GOT3 (cell line): ENCODE measurements at places on chromosomes 11 and 22.

DNA sequence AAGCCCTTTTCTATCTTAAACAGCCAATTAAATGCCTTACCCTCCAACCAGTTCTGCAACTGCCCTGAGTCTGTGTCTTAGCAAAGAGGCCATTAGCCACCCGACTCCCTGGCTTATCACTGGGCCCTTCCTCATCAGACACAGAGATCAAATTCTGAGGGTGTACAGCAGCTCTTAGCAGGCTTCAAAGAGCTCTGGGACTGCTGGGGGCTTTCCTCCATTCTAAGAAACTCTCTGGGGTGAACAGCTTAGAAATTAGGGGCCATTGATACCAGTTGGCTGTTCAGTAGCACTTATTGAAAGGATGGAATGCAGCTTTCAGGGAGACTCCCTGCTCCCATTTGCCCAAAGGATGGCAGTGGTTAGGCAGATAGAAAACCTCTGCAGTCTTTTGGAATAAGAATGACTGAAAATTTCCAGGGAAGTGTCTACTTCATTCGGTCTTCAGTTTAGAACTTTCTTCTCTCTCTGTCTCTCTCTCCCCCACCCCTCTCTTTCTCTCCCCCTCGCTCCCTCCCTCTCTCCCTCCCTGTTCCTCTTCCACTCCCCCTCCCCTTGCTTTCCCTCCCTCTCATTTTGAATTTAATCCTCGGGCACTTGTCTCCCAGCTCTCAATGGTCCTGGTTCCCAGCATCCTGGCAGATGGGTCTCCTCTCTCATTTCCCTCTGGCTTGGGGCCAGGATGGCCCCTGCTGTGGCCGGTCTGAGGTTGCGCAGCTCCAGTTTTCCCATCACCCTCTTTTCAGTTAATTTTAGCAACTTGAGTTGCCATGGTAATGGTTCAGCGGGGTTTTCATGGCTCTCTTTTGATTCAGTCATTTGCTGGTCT, 76.4 kb downstream of the COMMD9 start:
- DNase-seq: no peak

- DNase-seq: no peak
Observed at GRCh38 chr22:35582218-35582860, 34.8 kb downstream of the MB start.

GRCh38 chr11:62295504-62295903, 3.4 kb downstream of the SCGB1D4 start:
- no peak for DNase-seq

DNA sequence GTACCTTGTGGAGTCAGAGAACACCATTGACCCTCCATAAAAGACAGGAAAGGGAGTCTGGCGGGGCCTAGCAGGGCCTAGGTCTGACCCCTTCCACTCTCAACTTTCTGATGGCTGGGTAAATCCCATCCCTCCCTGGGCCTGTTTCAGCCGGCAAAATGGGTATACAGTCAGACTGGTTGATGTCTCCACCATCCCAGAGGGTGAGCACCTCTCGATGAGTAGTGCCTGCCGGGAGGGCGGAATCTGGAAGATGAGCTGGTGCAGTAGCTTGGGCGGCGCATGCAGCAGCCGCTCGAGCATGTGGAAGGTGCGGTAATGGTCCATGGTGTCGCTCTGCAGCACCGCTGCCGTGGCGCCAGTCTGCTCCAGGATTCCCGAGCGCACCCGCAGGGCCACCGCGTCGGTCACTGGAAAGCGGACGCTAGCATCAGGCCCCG, 528 bp downstream of the FIBP start:
- DNase-seq: no peak

DNA sequence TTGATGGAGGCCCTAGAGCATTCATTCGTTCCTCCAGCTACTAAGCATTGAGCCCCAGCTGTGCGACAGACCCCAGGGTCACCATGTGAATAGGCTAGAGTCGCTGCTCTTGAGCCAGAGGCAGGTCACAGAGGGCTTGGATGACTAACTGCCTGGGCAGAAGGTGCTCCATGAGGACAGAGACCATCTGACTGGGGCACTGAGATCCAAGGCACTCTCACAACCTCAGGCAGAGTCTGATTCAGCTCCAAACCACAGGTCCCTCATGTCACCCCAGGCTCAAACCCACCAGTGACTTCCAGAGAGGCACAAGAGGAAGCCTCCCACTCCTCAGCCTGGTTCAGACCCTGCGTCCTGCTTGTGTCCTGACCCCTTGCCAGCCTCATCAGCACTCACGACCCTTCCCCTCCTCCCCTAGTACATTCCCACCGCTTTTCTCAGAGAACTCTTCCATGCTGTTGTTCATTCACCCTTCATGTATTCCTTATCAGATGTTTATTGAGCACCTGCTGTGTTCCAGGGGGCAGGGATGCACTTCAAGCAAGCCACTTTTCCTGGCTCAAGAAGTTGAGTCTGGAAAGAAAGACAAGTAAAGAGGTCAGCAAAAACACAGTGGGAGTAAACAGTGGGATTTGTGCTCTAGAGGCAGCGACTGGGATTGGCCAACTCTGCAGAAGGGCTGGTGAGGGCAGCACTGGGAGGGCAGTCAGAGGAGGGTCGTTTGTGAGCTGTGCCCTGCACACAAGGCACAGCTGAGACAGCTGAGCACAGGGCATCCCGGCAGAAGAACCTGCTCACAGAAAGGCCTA, 9.3 kb downstream of the OAF start:
- no peak for DNase-seq

DNA sequence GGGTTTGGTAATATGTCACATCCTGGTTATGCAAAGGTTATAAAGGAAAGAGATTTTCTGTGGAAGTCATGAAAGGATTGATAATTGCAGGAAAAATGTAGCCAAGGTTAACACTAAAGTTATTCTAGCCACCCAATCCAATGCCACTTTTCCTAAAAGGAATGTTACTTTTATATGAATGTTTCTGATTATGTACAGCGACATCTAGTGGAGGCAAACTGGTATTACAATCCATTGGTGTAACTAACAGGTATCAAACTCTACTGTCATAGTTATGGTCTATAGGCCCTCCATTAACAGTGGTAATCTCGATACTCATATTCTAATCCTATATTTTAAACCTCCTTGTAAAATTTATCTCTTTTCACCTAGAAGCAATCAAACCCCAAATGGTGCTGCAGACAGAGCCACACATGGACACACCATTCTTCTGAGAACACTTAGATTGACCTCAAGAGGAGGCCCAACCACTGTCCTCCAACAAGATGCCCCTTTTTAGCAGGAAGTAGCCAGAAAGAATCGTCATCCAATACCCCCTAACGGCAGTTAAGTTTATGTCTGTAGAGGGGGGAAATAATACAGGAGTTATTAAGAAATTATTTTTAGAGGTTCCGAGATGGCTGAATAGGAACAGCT, 74.9 kb upstream of the RAG2 start:
- no peak for DNase-seq

DNA sequence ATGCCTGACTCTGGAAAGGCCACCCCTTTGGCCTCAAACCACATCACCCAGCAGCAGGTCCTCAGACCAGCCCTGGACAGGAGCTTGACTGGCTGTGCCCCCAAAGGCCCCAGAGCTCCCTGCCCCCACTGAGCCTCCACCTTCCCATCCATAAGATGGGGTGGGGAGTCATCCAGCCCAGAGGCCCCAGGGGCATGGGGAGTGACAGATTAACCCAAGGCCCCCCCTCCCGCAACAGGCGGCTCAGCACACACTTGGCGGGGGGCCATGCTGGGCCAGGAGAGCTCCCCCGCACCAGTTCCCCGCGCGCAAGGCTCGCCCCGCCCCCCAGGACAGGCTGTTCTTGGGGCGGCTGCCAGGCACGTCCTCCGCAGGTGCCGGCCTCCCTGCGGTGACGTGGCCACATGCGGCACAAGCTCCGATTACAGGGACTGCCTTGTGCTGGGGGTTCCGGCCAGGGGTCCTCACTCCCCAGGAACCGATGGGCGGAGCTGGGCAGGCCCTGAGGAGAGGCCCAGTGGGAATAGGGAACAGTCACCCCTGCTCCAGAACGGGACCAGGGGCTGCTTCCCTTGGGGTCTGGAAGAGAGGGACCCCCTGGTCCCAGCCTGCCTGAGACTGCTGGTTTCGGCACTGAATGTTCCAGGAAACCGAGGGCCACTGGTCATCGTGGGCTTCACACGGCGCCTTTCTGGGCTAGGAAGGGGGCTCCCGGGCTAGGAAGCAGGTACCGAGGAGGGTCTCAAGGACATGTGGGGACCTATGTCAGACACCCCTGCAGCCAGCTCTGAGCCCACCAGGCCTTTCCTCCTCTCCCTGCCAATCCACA, 5.1 kb upstream of the CDKN1C start:
- DNase-seq: no peak

DNA sequence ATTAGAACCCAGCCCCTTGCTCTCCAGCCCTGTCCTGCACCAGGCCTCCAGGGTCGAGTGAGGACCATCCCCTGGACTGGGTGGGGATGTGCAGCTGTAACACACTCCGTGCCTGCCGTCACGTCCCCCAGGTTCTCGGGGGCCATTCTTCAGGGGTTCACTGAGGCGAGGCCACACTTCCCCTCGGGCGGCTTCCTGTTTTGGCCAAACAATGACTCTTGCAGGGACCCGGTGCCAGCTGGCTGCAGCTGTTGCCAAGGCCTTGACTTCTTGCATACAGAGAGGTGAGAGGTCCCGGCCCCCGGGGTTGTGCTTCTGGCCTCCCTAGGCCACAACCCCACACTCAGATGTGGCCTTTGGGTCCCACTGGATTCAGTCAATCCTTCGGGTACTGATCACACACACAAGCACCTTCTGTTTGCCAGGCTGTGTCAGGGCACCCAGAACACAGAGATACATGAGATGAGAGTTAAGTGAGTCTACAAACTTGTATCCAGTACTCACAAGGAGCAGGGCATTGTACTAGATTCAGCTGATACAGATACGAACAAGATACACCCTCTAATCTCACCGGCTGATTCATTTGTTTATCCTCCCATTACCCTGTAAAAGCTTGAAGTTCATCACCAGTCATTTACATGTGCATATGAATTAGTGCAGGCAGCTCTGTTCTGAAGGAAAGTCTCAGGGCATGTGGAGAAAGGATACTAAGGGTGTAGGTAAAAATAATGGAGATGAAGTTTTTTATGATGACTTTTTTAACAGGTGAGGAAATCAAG, 32.9 kb downstream of the LRRC32 start:
- no peak for DNase-seq

- no peak for DNase-seq
Observed at GRCh38 chr11:108788565-108789199, 123.8 kb downstream of the DDX10 start.

- no peak for DNase-seq
Observed at GRCh38 chr22:46195487-46196165, 45.3 kb downstream of the PPARA start.

DNA sequence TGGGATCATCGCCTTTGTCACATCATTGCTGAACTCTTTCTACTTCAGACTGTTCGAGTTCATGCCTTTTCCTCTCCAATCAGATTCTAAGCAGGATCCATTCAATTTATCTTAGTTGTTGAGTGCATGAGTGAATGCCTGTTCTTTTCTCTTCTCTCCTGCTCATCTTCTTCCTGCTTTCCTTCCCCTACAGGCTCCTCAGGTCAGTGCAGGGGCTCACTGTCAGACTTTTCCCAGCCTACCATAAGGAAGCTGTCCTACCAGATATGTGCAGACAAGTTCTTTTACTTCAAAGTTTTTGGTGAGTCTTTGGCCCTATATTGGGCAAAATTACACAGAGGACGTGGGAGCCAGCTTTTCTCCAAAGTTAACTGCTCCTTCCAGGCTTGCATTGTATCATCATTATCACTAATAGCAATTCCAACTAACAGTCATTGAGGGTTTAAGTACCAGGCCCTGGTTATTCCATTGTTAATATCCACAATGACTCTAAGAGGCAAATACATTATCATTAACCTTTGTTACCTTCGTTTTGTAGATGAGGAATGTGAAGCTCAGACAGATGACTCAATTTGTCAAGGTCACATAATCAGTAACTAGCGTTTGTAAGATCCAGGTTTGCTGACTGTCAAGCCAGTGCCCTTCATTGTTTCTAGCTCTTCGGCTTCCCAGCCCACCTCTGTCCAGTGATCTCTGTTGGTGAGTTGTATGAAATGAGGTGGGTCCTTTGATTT, 30.4 kb downstream of the OR6Q1 start:
- no peak for DNase-seq

GRCh38 chr11:21472261-21472660, 720.6 kb upstream of the ANO5 start:
- no peak for DNase-seq

DNA sequence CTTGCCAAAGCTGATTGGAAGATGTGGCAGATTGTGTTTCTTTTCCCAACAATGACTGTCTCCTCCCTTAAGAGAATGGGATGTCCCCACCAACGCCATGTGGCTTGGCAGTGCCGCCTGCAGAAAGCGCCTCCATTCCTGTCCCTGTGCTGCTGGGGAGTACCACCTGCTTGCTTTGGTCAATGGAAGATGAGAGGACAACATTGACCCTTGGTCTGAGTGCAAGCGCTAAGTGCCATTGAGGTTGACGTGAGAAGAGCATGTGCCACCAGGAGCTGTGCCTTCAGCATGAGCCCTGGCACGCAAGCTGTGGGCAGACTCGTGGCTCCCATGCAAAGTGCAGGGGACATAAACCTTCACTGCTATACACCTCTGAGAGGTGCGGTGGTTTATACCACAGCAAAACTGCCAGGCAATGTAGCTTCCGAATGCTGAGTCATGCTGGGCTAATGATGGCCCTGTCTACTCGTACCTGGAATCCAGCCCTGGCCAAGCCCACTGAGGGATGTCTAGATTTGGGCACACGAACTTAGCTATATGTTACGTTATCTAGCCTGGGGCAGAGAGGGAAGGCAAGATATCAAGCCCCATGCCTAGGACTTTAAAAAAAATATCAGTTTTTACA, 41.9 kb downstream of the MYEOV start:
- DNase-seq: no peak

GRCh38 chr22:27834364-27835185, 33.0 kb upstream of the MN1 start:
- no peak for DNase-seq

DNA sequence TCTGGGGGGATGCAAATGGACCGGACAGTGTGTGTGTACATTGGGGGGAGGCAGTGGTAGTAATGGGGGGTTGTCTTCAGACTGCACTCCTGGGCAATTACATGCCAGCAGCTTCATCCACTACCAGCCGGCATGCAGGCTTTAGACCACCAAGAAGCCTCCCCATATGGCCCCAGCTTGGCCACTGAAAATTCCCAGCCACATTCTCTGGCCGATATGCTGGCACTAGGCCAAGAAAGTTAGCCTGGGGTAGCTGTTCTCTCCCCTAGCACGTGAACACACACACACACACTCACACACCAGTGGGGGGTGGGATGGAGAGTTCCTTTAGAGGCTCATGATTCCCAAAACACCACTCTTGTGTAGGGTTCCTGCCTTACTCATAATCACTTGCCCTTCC, 3.6 kb upstream of the ROBO3 start:
- DNase-seq: no peak

DNA sequence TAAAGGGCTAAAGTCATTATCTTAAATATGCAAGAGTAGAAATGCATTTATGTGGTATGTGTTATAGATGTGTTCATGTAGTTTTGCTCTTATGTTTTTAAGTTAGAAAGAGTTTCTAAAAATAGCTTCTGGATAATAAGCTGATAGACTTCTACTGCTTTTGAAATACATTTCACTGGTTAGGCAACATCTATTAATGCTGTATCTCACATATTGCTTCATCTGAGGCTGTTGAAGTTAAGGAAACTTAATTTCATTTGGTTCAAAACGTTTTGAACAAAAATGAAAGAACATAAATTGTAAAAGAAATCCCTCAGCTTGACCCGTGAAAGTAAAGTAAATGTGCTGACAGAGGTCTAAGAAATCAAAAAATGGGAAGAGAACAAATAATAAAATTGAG, 164.0 kb upstream of the CTSC start:
- DNase-seq: no peak
